ENCODE measurements at places on chromosomes 2 and 18. TPM values are rescaled to one million over a fixed set of nuclear protein-coding genes. Genes with fewer than 3 reads are reported as not detected.

Gene POTEE
- polyA plus RNA-seq: not detected

Gene REG1A
- 70,084 TPM for polyA plus RNA-seq

Gene MAB21L4
- 2.0 TPM for polyA plus RNA-seq

Gene IL1RL1
- polyA plus RNA-seq: 1.3 TPM

Gene RPL37A
- polyA plus RNA-seq: 2,596 TPM

Gene TWIST2
- 3.0 TPM for polyA plus RNA-seq

Gene TRIM43B
- not detected for polyA plus RNA-seq

Gene PDCL3
- 14.5 TPM for polyA plus RNA-seq

Gene PLCD4
- 1.1 TPM for polyA plus RNA-seq

Gene SERPINB4
- polyA plus RNA-seq: not detected

Gene STARD6
- not detected for polyA plus RNA-seq

Gene GRP
- 11.5 TPM for polyA plus RNA-seq

Gene BCL11A
- polyA plus RNA-seq: 4.4 TPM

Gene CIB4
- polyA plus RNA-seq: not detected

Gene LYPD6
- polyA plus RNA-seq: 1.8 TPM

Gene SPR
- polyA plus RNA-seq: 38.8 TPM

Gene SLC30A3
- polyA plus RNA-seq: not detected

Gene NAT8
- 0.09 TPM for polyA plus RNA-seq

Gene IGFBP5
- 25.0 TPM for polyA plus RNA-seq

Gene PLA2R1
- polyA plus RNA-seq: 0.80 TPM

Gene LYG2
- polyA plus RNA-seq: not detected

Gene TUBA3E
- polyA plus RNA-seq: 0.11 TPM

Gene IL1RL2
- polyA plus RNA-seq: 0.47 TPM

Gene ZNF521
- polyA plus RNA-seq: 0.63 TPM

Gene IL1F10
- not detected for polyA plus RNA-seq

Gene MEP1B
- not detected for polyA plus RNA-seq

Gene CFAP221
- 13.6 TPM for polyA plus RNA-seq

Gene GPR55
- polyA plus RNA-seq: 0.02 TPM

Gene B4GALT6
- 1.2 TPM for polyA plus RNA-seq

Gene UNC50
- polyA plus RNA-seq: 38.1 TPM

Gene NGEF
- 6.1 TPM for polyA plus RNA-seq

Gene GCG
- polyA plus RNA-seq: 1,874 TPM

Gene METTL5
- 36.3 TPM for polyA plus RNA-seq

Gene METTL8
- polyA plus RNA-seq: 2.6 TPM

Gene RGPD5
- 18.7 TPM for polyA plus RNA-seq

Gene MAP3K19
- polyA plus RNA-seq: not detected

Measured in pancreas (tissue), 10 donors.